Stimulated activated CD8-positive, alpha-beta memory T cell treated with anti-CD3 and anti-CD28 coated beads, Interleukin-7, amount 100 ng/mL, for 24 hours (primary cell): ENCODE measurements at places on chromosomes 5 and 9.

- no peak for DNase-seq
Measured at GRCh38 chr9:131845305-131846298, 105.7 kb upstream of the RAPGEF1 start.

DNA sequence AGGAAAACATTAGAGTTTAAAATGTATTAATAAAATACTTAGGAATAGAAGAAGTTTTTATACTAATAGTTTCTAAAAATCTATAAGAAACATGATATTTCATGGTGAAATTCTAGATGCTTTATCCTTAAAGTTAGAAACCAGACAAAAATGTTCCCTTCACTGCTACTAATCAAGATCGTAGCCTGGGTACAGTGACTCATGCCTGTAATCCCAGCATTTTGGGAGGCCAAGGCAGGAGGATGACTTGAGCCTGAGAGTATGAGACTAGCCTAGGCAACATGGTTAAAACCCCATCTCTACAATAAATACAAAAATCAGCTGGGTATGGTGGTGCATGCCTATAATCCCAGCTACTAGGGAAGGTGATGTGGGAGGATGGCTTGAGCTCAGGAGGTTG, 30.4 kb upstream of the KLF9 start:
- DNase-seq, result no peak

GRCh38 chr5:153461341-153461740, 29.1 kb upstream of the GRIA1 start:
- DNase-seq, result no peak

DNA sequence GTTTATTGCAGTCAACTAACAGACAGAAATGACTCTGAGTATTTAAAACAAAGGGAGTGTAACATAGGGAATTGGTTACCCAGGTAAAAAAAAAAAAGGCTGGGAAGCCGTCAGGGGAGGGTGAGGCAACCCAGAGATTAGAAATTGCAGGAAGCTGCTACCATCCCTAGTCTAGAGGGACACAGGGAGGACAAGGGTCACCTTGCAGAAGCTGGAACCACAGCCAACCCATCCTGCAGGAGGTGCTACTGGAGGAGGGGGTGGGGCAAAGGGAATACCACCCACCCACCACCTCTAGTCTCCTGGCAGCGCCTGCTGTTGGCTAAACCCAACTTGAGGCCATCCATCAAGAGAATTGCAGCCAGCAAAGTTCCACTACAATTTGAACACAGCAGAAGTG, 6.5 kb downstream of the CAST start:
- no peak for DNase-seq

DNA sequence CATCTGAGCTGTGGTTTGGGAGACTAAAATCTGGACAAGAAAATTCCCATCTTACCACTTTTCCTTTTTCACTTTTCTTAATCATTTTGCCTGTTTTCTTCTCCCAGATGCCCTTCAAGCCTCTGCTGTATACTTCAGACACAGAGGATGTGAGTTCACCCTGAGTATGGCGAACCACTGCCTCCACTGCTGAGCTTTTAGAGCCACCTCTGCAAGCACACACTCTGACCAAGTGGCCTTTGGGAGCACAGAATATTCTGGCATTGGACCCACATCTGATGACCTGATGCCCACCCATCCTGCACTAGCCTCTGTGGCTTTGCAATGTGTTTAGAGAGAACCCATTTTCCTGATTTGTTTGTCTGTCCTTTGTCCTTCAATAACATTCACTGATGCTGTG, 32.5 kb downstream of the TERT start:
- DNase-seq, result no peak

GRCh38 chr5:4099386-4099785, 503.8 kb downstream of the IRX1 start:
- no peak for DNase-seq

DNA sequence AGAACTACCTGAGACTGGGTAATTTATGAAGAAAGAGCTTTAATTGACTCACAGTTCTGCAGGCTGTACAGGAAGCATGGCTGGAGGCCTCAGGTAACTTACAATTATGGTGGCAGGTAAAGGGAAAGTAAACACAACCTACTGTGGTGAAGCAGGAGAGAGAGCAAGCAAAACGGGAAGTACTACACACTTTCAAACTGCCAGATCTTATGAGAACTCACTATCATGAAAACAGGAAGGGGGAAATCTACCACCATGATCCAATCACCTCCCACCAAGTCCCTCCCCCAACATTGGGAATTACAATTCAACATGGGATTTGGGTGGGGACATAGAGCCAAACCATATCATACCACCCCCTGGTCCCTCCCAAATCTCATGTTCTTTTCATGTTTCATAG, 58.7 kb upstream of the GPR151 start:
- DNase-seq, result no peak

DNA sequence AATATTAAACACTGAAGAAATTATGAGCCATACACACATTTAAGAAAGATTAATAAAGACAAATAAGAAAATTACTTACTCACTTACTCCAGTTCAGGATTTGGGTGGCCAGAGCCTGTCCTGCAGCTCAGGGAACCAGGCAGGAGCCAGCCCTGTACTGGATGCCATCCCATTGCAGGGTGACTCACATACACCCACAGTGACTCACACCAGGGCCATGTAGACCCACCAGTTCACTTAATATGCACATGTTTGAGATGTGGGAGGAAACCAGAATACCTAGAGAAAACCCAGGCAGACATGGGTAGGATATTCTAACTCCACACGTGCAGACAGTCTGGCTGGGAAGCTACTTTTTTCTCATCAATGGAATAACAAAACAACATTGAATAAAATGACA, 49.6 kb upstream of the ADRB2 start:
- DNase-seq, result no peak

- no peak for DNase-seq
Measured at GRCh38 chr9:99807276-99807852, 14.3 kb upstream of the NR4A3 start.

GRCh38 chr5:131460133-131460532, 174.9 kb downstream of the RAPGEF6 start:
- DNase-seq, result no peak

- DNase-seq, result no peak
Measured at GRCh38 chr5:75265731-75266130, 29.1 kb upstream of the ANKRD31 start.

GRCh38 chr5:169062690-169063089, 238.2 kb downstream of the SLIT3 start:
- no peak for DNase-seq

DNA sequence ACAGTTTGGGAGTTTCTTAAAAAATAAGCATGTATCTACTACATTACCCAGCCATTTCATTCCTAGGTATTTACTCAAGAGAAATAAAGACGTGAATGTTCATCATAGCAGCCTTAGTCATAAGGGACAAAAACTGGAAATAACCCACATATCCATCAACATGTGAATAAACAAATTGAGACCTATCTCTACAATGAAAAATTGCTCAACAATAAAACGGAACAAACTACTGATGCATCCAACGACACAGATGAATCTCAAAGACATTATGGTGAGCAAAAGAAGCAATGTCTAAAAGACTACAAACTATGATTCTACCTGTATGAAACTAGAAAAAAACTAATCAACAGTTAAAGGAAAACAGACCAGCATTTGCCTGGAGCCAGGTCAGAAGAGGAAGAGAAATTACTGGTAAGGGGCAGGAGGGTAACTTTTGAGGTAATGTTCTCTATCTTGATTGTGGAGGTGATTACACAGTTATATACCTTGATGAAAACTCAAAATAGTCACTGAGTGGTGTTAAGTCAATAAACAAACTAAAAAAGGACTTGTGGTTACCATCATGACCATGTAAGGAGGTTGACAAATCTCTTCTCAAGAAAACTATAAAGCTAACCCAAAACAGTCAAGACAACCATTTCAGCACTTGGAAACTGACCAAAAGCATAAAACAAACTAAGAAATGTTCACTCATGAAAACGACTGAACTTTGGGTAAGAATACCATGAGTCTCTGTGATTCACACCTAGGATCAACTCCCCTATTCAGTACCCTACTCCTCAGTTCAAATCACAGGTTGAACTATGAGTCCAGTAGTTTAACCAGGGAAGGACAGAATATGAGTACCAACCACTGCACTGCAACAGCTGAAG, 10.4 kb downstream of the UIMC1 start:
- DNase-seq, result no peak

DNA sequence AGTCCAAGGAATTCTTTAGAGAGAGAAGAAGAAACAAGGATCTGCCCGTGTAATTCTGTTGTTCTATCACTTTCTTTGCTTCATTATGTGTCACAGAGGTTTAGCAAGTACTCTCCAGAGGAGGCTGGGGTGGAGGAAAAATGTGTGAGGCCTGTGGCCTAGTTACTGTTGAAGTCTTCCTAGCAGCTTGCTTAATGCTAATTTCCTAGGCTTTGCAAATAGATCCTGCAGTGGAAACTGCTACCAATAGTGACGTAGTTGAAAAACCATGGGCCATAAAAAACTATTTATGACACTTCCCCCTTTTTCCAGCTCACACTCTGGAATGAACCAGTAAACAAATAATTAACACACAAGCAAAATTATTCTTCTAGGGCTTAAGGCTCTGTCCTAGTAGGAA, 27.0 kb upstream of the C9orf72 start:
- DNase-seq, result no peak

DNA sequence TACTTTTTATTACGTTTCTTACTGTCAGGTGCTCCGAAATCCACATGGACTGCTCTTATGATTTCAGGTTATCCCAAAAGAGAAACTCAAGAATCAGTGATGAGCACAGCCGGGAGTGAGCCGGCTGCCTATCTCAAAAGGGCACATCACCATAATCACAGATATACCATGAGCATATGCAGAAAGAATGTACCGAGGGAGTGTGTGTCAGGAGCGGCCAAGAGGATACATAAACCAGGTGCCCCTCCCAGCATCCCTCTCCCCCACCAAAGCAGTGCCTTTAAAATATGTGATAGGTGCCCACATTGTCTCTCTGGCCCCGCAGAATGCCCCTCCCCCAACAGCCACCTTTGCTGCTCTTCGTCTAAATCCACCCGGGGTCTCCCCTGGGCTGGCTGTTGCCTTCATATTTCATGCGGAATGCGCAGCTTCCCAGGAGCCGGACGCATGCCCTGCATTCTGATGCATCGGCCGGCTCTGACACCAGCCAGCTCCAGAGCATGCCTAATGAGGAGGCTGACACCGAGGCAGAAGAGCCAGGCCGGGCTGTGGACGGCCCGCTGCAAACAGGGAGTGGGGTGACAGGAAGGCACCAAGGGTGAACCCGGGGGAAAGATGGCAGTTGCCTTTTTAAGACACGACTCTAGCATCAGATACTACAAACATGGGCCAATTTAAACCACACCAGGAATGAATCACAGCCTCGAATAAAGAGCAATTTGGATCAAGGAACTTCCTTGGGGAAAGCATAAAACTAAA, 652.3 kb downstream of the BNC2 start:
- no peak for DNase-seq

DNA sequence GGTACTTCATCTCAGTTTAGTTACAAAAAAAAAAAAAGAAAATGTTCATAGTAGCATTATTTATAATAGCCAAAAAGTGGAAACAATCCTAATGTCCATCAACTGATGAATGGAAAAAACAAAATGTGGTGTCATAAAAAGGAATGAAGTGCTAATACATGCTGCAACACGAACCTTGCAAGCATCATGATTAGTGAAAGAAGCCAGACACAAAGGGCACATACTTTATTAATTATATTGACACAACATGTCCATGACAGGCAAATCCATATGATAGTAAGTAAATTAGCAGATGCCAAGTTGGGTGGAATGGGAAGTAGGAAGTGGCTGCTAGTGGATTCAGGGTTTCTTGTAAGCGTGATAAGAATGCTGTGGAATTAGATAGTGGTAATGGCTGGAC, 54.2 kb downstream of the PCDHGC5 start:
- DNase-seq, result no peak

GRCh38 chr5:79069488-79070349, at the start of the genes BHMT2 and DMGDH:
Gene BHMT2 (plus strand): TSS chr5:79069767. CDS start chr5:79069783, 16 bp downstream.
Gene DMGDH (minus strand): TSS chr5:79069674. CDS start chr5:79069620, 54 bp downstream.
- DNase-seq, result no peak

GRCh38 chr9:801399-802071, 40.0 kb upstream of the DMRT1 start:
- DNase-seq, result no peak

DNA sequence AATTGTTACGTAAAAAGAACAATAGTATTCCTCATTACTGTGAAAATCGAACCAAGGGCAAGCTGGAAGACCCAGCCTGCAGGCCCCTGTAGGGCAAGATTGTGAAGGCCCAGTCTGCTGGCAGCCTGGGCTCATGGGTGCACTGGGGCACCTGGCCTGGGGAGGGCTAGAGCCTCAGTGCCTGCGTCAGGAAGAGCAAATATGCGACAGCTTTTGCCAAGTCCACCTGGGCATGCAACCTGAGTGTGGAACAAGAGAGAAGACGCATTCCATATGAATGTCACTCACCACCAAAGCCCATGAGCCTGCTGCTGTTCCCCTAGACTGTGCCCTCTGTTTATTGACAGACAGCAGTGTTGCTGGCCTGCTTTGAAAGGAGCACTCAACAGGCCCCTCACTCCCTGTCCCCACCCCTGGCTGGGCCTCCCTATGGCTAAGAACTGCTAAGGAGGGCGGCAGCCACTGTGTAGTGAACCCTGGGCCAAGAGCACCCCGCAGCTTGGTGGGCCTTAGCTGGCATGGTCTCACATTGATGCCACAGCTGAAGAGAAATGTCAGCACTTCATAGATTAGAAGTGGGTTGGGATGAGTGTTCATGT, 28.2 kb downstream of the PSD2 start:
- no peak for DNase-seq

DNA sequence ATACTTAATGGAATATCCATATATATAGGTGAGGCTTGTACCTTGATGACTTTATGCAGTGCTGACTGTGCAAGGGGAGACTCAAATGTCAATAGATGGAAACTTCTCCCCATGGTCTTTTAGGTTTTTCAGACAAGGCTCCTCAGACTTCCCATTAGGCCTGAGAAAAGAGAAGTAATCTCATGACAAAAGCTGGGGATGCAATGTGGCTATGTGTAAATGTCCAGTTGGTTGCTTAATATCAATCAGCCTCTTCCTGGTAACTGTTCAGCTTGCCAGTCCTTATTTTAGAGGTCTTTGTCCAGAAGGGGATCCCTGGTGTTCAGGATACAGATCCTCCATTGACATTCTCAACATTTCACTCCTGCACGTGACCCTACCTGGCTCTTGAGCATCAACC, 621.1 kb upstream of the CDH18 start:
- DNase-seq, result no peak

DNA sequence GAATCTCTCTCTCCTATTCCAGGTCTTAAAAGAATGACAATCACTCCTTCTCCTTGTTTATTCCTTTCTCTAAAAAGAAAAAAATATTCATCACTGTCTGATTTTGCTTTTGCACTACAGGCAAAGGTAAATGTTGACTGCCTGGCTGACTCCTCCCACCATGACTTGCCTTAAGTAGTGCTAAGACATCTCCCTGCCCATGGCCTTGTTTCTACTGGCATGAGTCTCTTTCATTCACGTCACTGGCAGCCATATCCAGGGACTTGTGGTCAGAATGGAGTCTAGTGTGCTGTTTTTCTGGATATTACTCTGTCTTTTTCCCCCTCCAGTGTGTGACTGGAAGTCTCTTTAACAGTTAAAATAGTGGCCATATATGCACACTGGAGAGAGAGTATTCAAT, 522.9 kb upstream of the DAB2 start:
- no peak for DNase-seq
